ENCODE measurements at places on chromosomes 12 and 14.

DNA sequence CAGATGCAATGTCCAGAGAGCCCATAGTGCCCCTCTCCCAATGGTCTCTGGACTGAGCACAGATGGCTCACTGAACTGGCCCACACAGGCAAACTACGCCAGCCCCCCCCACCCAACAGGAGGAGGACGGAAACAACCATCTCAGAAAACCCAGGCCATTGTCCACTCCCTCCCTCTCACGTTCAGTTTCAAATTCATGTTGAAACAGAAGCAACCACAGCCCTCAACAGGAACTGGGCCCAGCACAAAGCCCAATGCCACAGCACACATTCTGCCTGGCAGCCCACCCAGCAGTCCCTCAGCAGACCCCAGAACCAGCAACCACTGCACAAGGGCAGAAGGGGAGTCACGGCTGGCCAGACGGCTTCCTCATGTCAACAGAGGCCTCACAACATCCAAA lies 10.6 kb downstream of the CCDC88C start:
- DNase-seq: no peak

GRCh38 chr14:68759017-68759560 lies 33.8 kb downstream of the ZFP36L1 start:
- DNase-seq: no peak

DNA sequence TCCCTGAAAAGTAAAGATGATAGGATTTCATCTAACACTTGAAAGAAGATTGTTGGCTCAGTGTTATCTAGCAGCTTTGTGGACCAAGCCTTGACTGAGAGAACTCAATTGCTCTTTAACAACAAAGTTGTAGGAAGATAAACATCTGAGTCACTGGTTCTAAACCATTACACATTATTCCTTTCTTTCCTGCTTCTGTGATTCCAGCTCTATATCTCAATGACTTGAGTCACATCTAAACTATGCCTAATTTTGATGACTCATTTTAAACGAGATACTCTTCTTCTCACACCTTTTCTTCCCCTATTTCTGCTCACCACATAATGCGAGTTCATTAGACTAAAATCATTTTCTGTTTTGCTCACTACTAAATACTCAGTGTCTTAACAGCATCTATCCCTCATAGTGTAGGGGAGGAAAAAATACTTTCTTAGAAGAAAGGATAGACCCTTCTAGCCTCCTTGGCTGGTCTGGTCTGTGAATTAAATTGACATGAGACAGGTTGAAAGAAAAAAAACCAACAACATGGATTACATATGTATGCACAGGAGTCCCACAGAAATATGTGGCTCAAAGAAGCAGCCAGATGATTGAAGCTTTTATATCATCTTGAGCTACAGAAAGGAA lies 201.4 kb downstream of the C12orf50 start:
- DNase-seq: no peak

DNA sequence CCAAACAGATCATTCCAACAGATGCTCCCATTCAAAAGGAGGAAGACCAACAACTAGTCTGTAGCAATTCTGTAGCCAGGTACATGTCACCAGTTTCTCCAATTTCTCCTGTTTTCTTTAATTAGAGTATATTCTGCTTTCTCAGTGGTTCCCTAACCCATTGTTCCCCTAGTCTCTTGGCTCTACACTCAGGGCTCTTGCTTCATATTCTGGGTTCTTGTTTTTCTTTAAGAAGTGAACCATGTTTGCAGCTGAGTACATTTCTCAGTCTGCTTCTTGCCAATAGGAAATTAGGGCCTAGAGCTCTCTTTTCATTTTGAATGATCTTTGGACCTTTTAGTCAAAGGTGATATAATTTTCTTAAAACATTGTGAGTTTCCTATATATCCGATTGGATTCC lies 29.4 kb upstream of the STXBP6 start:
- DNase-seq: no peak

DNA sequence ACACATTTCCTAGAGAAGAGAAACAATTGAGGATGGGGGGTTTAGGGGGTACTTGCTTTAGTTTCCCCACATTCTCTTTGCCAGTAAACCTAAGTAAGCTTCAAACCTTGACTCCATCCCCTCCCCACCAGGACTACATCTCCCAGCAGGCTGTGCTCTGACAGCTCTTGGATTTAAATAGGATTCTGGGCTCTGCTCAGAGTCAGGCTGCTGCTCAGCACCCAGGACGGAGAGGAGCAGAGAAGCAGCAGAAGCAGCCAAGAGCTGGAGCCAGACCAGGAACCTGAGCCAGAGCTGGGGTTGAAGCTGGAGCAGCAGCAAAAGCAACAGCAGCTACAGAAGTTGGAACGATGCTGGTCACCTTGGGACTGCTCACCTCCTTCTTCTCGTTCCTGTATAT lies 20.6 kb downstream of the RDH12 start:
- DNase-seq: no peak
